Suppressor macrophage (primary cell): ENCODE measurements at places on chromosomes 3 and 15.

GRCh38 chr15:44882499-44882968 lies 74.0 kb upstream of the TERB2 start:
- no peak for DNase-seq

GRCh38 chr3:115692887-115693524 lies 69.7 kb downstream of the GAP43 start:
- DNase-seq = peak; percentile 77

GRCh38 chr3:44963571-44964325 lies 12.2 kb downstream of the ZDHHC3 start:
- no peak for DNase-seq

DNA sequence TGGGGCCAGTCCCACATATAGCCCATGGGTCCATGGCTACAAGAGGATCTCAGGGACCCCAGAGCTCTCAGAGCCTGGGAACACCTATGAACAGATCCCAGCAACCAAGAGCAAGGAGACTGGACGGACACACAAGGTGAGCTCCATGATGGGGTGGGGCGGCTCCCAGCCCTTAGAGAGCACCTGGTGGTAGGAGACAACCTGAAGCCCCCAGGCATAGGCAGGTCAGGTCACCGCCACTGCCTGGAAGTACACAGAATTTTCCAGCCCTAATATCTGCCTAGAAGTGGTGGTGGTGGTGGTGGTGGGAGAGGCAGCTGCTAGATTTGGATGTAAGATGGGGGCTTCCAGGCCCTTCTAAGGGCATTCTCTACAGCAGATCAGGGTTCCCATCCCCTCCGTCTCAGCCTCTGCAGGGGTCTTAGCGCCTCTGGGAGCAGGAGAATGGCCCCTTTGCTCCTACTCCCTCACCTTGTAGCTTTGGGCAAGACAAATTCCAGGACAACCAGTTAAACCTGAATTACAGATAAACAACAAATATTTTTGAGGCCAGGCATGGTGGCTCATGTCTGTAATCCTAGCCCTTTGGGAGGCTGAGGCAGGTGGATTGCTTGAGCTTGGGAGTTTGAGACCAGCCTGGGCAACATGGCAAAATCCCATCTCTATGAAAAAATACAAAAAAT lies 9.2 kb downstream of the SH2D7 start:
- DNase-seq = no peak

DNA sequence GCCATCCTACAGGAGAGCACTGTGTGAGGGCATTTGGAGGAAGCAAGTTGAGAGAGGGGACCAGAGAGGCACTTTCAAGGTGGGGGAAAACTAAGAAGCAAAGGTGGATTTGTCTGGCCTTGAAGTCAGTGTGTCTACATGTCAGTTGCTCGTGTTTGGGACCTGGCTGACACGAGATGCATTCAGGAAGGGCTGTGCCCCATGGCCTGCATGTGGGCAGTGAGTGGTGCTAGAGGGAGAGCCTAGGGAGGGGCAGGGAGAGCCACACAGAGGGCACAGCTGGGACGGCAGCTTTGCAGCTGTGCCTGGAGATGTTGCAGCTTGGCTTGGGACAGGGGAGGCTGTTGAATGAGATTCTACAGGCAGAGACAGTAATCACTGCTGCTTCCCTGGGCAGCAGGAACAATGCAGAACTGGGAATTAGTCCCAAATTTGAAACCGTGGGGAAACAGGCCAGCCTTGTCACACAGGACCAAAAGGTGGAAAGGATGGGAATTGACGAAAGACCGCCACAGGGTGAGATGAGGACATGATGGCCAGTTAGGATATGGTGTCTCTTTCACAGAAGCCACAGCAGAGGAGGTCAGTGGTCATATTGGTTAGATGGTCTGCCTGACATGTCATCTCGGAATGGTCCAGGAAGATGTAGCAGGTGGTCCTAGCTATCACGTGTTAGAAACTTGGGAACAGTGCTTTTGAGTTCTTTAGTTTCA lies 10.0 kb downstream of the SEC61A1 start:
- no peak for DNase-seq

GRCh38 chr3:115836944-115837343 lies 213.6 kb downstream of the GAP43 start:
- no peak for DNase-seq

- DNase-seq = no peak
Measured at GRCh38 chr15:58777107-58777506, 6.0 kb downstream of the MINDY2 start.

DNA sequence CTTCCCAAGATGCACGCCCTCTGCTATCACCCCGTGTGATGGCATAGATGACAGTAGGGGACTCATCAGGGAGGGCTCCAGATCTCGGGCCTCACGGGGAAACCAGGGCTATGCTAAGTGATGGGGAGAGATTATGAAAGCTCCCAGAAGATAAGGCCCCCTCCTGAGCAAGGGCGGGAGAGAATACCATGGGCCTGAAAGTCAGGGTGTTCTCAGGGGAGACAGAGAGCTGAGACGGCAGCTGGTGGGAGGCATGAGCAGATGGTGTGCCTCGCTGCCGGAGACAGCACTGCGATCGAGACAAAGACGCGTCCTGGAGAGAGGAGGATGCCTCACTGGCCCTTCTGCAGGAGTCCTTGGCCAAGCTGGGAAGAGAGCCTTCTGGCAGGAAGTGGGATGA lies 106.5 kb upstream of the ADPGK start:
- no peak for DNase-seq

DNA sequence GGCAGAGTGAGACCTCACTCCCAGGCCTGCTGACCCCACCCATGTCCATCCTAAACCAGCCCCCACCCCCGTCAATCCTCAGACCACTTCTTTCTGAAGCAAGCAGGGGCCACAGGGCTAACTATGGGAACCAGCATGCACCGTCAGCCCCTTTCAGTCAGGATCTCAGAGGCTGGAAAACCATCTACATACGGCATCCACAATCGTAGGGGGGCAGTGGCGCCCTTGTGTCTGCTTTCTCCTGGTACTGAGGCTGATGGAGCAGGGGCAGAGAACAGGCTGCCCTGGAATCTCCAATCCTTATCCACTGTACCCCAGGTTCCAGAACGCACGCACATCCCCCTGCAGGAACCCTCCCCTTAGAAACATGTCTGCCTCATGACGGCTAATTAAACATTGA lies 56.6 kb downstream of the XXYLT1 start:
- DNase-seq = no peak

DNA sequence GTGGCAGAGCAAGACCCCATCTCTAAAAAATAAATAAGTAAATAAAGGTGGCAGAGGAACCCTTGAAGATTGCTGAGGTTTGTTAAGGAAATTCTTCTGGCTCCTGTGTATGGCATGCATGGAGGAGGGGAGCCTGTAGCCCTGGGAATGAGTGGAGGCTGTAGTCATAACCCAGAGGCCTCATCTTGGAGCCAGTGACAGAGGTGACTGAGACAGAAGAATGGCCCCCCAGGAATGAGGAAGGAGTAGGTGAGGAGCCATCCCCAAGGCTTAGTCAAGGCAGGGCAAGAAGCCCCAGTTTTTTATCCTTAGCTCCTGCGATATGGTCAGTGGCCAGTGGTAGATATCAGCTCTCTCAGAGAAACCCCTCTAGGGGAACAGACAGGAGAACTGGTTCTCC lies 46.5 kb downstream of the BSN start:
- no peak for DNase-seq

DNA sequence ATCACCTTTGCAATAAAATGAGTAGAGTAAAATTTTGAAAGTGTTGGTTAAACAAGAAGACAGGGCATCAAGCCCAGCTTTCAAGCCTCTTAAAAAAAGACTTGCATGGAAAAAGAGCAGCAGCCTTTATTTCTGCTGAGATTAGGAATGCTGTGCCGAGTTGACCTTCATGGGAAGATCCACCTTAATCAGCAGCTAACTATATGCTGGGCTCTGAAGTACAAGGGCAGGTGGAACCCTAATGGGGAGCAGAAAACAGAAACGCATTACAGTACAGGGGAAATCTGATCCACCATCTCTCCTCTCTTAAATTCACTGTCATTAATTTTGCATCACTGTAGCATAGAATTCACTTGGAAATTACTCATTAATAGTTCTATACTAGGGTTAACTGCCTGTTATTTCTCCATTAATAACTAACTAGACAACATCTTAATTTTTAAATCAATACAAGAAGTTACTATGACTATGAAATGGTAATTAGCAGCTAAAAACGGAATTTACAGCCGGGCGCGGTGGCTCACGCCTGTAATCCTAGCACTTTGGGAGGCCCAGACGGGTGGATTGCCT lies 133.6 kb downstream of the GHSR start:
- DNase-seq = no peak

DNA sequence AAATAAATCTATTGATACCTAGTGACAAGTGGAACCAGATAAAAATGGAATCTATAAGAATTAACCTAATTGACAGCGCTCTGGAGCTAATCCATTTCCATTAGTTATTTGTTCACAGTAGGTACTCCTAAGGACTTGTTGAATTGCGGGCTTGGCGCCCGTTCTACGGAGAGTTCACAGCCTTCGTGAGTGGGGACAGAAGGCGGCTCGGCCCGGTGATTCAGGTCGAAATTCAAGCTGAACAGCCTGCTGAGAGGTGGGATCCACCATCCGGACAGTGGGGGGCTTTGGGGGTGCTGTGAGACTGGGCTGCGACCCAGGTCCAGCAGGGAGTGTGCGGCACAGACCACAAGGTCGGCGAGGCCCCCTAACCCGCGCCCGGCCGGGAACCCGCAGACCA lies 779 bp upstream of the CTNNB1 start:
- peak; percentile 44 for DNase-seq

DNA sequence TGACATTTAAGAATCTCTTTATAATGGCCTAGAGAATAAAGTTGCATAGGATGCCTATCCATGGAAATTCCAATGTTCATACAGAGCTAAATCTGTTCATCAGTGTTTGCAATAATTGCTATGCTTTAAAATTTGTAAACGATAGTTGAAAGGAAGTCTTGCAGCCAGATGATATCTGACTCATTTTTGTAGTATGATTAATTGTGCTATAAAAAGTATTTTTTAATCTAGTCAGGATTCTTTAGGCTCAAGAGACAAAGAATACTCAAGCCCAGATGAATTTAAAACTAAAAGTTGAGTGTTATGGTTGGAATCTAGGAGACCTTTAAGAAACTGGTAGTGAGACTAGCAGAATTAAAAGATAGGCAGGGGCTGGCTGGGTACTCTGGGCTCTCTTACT lies 50.5 kb downstream of the SUCNR1 start:
- no peak for DNase-seq

- DNase-seq = peak; percentile 68
Measured at GRCh38 chr15:40010686-40011085, 28.3 kb downstream of the SRP14 start.

DNA sequence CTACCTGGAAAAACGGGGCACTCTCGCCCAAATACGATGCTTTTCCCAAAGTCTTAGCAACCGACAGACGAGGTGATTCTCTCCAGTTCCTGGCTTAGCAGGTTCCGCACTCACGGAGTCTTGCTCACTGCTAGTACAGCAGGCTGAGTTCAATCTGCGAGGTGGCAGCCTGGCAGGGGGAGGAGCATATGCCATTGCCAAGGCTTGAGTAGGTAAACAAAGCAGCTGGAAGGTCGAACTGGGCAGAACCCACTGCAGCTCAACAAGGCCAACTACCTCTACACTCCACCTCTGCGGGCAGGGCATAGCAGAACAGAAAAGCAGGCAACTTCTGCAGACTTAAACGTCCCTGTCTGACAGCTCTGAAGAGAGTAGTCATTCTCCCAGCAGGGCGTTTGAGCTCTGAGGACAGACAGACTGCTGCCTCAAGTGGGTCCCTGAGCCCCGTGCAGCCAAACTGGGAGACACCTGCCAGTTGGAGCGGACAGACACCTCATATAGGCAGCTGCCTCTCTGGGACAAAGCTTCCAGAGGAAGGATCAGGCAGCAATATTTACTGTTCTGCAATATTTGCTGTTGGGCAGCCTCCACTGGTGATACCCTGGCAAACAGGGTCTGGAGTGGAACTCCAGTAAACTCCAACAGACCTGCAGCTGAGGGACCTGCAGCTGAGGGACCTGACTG lies 73.4 kb upstream of the CADM2 start:
- DNase-seq = no peak

DNA sequence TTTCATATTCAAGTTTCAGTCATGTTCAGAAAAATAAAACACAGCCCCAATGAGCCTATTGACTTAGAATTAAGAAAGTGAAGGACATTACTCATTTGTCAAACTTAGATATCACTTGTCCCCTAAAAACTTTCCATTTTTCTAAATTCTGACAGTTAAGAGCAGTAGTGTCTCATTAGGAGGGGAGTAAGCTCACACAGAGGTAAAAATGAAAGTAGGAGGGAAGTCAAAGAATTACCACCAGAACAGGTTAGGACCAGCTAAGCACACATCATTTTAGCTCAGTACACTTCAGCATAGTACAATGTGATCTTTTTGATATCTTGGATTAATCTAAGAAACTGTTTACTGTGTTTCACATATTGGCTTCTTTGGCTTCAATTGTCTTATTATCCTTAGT lies 64.3 kb downstream of the OSTN start:
- no peak for DNase-seq

DNA sequence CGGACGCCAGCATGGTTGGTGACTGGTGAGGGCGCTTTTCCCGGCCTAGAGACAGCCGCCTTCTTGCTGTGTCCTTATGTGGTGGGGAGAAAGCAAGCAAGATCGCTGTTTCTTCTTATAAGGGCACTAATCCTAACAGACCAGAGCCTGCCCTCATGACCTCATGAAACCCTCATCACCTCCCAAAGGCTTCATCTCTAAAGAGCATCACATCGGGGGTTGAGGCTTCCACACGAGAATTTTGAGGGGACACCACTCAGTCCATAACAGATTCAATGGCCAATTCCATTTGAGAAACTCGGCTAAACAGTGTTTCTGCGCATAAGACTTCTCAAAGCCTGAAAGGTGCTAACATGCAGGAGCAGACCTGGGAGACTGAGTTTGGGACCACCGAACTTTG lies 54.0 kb downstream of the VGLL4 start:
- no peak for DNase-seq

GRCh38 chr3:182651461-182651860 lies 141.8 kb upstream of the ATP11B start:
- DNase-seq = no peak

GRCh38 chr3:33949074-33949473 lies 150.6 kb downstream of the PDCD6IP start:
- DNase-seq = no peak

DNA sequence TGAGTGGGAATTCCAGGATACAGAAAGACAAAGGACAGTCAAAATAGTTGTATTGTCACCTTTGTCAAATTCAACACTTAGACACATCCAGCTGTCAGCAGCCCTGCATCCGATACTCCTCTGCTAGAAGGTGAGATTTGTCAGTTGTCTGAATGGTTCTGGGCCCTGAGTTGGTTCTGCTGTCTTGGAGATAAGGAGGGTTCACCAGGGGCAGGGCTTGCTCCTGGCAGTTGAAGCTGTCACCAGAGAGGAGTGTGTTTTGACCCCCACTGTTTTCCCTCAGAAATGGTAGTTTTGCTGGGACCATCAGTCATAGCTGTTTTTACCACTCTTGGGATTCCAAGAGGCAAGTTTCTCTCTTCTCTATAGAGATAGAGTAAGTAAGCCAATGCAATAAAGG lies 3.2 kb upstream of the KY start:
- DNase-seq = no peak
